ENCODE measurements at places on chromosomes 6 and 20.

- DNase-seq: no peak
Observed at GRCh38 chr6:41132254-41132653, 21.9 kb downstream of the TREML1 start.

- DNase-seq: no peak
Observed at GRCh38 chr6:112018619-112019416, 35.1 kb upstream of the CCN6 start.

- no peak for DNase-seq
Observed at GRCh38 chr6:69019832-69020231, 384.8 kb downstream of the ADGRB3 start.

DNA sequence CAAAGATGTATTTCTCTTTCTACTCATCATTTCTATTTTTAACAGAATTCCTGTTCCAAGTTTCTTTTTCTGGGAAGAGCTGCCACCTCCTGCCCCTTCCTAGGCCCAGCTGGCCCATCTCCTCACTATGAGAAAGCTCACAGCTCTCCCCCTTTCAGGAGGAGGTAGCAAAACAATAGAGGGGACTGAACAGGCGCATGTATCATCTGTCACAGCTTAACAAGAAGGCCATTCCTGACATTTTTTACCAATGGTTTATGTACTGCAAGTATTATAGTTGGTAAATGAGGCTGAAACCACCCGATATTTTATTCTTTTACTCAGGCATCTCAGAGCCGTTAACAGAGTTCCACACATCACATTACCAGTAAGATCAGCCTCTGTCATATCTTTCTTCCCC lies 103.7 kb upstream of the MTHFD1L start:
- DNase-seq: no peak

DNA sequence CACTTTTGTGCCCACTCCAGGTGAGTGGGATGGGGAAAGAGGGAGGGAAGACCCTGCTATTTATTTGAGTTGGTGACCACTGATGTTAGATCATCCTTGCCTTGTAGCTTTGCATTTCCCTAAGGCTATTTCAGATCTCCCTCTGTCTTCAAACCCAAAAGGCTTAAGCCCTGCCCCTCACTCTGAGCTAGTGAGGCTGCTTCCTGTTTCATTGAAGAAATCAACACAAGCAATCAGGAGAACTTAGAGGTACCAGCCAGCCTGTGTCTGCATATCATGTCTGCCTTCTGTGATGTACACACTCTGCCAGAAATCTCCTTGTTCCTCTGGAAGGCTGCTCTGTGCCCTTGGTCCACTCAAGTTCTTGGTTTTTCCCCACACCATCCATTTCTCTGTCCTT lies 135.3 kb downstream of the ARID1B start:
- DNase-seq: no peak

DNA sequence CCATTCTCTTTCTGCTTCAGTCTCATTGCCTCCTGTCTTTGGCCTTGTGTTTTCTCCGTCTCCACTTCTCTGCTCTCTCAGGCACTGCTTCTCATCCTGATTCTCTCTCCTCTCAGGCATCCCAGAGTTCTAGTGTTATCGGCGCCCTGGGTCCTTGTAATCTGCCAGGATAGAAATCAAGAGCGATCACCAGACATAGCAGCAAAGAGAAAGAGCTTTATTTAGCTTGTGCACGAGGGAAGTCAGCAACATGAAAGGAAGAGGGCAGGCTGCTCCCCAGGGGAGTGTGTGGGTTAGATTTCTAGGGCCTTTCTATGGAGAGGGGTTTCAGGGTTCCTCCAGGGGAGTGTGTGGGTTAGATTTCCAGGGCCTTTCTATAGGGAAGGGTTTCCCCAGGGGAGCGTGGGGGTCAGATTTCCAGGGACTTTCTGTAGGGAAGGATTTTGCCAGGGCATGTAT lies 32.5 kb downstream of the SUN5 start:
- no peak for DNase-seq

- no peak for DNase-seq
Observed at GRCh38 chr6:35489066-35489465, 7.8 kb downstream of the TEAD3 start.

DNA sequence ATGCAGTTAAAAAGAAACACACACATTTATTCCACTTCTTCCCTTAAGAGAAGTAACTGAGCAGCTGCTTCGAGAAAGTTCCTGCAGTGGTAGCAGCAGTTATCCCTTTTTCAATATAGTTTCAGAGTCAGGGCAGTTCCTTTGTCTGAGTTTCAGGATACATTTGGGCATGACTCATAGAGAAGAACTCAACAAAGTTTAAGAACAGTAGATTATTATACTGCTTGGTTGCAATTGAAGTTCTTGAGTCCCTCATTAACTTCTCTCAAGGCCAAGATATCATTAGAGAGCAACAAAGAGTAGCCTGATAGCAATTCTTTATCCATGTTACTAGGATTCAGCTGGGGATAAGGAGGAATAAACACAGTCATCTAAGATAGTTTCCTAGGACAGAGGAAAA lies 54.4 kb downstream of the TPD52L1 start:
- no peak for DNase-seq

DNA sequence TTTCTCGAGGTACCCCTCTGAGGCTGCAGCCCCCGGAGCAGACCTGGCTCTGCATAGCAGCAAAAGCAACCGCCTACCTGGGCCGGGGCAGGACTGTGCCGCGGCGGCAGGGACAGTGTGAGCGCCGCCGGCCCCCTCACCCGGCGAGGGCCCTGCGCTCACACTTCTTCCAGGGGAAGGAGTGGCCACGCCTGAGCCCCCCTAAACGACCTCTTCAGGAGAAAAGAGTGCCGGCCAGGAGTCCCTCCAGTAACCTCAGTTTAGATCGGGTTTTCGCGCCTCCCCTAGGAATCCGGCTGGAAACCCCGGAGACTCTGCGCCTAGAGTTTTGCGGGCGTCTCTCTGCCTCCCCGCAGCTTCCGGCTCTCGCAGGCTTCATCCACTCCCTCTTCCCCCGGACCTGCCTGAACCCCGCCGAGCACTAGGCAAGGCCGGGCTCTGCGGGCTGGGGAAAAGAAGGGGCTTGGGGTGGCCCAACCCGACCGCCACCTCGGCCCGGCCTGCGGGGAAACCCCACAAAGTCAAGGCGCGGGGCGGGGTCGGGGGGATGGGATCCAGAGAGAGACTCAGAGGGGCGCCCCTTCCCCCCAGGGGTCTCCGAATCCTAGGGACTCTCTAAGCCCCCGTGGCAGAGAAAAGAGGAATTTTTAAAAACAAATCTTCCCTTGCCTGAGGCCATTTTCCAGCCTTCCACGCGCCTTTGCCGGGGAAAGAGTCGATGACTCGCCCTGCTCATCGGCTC lies 558 bp downstream of the LINC00237 start:
- DNase-seq: no peak

- no peak for DNase-seq
Observed at GRCh38 chr20:60204601-60205000, 246.4 kb downstream of the CDH26 start.

Data from D721Med (cell line).